ENCODE measurements at places on chromosomes 1 and 21.

- no peak for DNase-seq
These were observed 58.2 kb downstream of the ITSN1 start for GRCh38 chr21:33700491-33700890.

- no peak for DNase-seq
These were observed 89.7 kb downstream of the MAGI3 start for GRCh38 chr1:113479713-113480676.

GRCh38 chr21:45082736-45083135, 8.4 kb downstream of the ADARB1 start:
- no peak for DNase-seq

DNA sequence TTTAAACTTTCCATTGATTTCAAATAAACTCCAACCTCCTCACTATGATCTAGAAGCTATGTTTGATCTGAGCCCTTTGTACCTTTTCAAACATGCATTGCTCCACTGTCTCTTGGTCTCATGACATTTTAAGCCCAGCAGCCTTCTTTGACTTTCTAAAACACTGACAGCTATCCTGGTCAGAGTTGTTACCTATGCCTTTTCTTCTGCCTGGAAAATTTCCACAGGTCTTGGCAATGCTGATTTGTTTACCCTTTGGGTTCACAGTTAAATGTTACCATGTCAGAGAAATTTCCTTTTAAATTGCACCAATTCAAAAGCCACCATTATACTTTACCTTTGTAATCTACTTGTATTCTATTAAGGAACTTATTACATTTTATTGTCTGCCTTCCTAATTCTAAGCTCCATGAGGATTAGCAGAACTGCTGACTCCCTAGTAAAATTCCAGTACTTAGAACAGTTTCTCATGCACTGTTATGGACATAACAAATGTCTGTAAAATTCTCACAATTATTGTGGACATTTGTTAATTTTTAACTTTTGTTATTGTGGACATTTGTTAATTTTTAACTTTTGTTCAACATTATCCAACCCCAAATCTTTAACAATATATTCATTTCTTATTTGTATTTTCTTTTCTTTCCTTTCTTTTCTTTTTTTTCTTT, 1064.4 kb downstream of the NCAM2 start:
- DNase-seq: no peak

DNA sequence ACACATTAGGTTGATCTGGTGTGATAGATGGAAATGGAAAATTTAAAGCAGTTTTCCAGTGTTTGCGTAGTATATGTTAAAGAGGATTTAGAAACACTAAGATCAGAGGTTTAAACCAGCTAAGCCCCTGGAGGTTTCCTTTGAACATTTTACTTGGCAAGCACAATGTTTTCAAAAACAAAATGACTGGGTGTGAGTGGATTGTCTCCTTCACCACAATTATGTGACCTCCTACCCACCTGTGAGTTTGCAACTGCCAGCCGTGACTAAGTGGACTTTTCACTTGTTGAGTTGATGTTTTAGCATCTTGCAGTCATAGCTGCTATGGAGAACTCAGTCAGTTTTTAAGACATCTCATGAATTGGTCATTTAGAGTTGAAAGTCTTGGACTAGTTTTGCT, 4.7 kb downstream of the CCDC190 start:
- DNase-seq: no peak

GRCh38 chr1:21586846-21587601, 77.8 kb downstream of the ALPL start:
- DNase-seq: no peak

GRCh38 chr21:42193131-42193671, 25.7 kb upstream of the ABCG1 start:
- DNase-seq: no peak
